ENCODE measurements at places on chromosomes 4 and X.

GRCh38 chrX:42577936-42578470 is 200.0 kb downstream of the PPP1R2C start:
- DNase-seq, result no peak

- no peak for DNase-seq
Measured at GRCh38 chrX:46758163-46758955, 559 bp downstream of the SLC9A7 start.

- no peak for DNase-seq
Measured at GRCh38 chr4:186118582-186118981, 14.1 kb downstream of the FAM149A start.

DNA sequence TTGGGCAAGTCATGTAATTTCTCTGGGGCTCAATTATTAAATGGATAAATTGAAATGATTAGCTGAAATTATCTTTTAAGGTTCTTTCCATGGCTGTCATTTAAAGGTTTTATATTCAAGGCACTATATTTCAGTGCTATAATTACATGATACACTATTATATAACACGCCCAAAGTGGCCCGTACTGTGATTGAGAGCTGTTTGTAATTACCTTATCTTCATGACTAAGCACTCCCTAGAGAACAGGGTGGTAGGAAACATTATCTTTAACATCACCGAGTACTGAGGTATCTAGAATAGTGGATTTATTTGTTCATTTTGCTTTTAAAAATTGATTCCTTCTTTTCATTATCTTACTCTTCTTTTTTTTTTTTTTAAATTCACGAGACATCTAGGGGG is 79.0 kb downstream of the DIAPH2 start:
- no peak for DNase-seq

DNA sequence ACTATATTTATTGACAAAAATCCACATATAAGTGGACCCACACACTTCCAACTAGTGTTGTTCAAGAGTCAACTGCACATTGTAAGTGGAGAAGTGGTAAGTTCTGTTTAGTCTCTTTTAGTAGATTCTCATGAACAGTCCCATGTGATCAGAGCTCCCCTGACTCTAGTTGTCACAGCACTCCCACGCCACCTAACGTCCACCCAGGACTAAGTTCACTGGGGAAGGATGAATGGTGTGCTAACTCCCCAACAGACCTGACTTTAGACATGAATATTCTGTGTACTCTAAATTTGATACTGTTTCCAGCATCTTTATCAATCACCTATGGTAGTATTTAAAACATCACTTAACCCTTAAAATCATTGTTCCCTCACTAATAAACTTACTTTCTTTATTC is 59.8 kb downstream of the PACRGL start:
- no peak for DNase-seq

- DNase-seq, result no peak
Measured at GRCh38 chr4:143186649-143187048, 1.9 kb downstream of the USP38 start.
